Daoy (cell line): ENCODE measurements at places on chromosomes 2 and 18. TPM values are rescaled to one million over a fixed set of nuclear protein-coding genes. Genes with fewer than 3 reads are reported as not detected.
A peak's percentile ranks its signal among the peaks of the same experiment; 100 is the strongest.

The SPAG16 gene
- 14.3 and 16.6 TPM in 2 replicates for total RNA-seq

The ALPG gene
- not detected in 2 replicates for total RNA-seq

The ALLC gene
- 0.11 TPM in 1 of 2 replicates, not detected in the other for total RNA-seq

DNA sequence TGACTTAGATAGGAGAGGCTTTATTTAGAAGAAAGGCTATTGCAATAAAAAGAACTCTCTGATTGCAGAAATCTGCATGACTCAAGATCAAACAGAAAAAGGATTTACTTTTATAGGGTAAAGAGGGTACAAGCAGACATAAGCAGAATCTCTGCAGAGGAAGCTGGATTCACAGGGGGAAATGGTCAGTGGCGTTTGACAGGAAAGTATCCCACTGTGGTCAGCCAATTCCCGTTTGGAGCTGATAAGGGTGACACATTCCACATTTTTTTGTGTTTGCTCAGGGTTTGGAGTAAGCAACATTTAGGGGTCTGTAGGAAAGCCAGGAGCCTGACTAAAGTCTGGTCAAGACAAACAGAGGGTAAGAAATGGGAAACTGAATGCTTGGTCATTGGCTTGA lies 23.9 kb upstream of the SCYGR5 start:
- no peak for DNase-seq

GRCh38 chr2:145744541-145745386 lies 1224.8 kb upstream of the ZEB2 start:
- DNase-seq = peak; percentile 68

GRCh38 chr2:163570391-163570790 lies 165.4 kb downstream of the FIGN start:
- no peak for DNase-seq

DNA sequence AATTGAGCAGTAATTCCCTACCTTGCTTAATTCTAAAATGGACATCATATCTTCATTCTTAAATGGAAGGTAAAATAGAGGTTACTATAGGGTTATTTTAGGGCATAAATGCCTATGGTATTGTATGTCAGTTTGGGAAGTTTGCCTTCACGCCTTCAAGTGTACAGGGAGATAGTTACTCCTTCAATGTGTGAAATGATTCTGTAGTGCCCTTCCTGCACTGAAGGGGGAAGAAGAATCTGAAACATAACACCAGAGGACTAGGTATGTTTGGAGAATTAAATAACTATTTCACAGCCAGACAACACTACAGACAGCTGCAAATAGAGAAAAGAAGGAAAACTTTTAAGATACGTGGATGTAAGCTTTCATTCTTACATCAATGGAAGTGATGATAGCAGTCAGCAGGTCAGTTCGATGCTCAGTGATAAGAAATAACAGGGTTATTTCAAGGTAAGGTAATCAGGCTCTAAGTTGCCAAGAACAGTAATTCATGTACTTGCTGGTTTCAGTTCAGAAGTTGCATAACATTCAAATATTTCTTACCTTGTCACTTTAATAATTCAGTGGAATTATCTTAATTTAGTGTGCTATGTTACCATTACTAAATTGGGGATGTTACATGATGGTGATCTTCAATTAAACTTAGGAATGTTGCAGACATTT lies 4.0 kb downstream of the PKP4 start:
- DNase-seq = no peak

DNA sequence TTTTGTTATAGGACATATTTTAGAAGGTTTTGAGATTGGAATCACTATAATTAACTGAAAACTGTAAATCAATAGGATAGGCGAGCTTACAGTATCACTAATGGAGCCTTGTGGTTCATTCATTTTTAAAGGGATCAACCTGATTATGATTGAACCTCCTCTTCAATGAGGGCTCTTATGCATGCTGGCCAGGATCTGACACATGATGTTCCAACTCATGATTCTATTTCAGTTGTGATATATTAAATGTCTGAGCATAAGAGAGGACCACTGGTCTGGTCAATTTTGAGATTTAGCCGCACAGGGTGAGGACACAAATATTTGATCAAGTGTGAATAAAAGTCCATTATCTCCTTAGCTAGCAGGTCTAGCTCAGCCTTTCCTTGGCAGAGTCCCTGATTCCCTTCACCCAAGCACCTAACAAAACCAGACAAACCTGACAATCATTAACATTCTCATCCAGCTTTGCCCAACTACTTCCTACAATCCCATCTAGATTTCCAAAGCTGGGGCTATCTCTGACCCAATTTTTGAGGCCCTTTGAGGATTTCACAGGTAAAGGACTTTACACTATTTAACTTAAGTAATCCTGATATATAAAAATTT lies 6.9 kb upstream of the MAP4K4 start:
- DNase-seq = no peak
